Glomerular endothelial cell (primary cell): ENCODE measurements at places on chromosomes 2 and 18. TPM values are rescaled to one million over a fixed set of nuclear protein-coding genes. Genes with fewer than 3 reads are reported as not detected.
A peak's percentile ranks its signal among the peaks of the same experiment; 100 is the strongest.

MAL gene
- total RNA-seq: 3.1 TPM in 1 of 2 replicates, not detected in the other

DNA sequence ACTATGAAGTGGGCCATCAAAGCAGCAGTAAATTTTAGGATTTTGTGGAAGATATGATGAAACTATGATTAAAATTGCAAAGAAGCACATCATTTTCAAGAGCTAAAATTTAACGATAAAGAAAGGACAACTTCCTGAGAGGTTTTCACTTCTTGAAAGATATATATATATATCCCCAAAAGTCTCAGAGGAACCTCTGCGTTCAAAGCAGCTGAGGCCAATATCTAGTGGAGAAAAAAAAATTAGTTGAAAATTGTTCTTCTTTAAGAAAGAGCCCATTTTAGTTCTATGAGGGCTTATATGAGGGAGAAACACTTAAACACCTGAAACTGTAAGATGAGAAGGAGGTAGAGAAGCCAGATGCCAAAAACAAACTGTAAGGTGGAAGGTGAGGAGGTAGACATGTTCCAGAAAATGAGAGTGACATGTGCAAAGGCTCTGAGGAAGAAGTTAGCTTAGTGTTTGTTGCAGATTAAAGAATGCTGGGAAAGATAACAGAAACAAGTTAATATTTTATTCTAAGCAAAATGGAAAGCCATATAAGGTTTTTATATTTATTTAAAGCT lies 72.9 kb upstream of the VRK2 start:
- DNase-seq: no peak

YES1 gene
- total RNA-seq: 175 and 180 TPM in 2 replicates

- DNase-seq: no peak
Measured at GRCh38 chr18:44945888-44946401, 265.3 kb downstream of the SETBP1 start.

GRCh38 chr2:195945056-195945455 lies 123.6 kb downstream of the DNAH7 start:
- no peak for DNase-seq

DNA sequence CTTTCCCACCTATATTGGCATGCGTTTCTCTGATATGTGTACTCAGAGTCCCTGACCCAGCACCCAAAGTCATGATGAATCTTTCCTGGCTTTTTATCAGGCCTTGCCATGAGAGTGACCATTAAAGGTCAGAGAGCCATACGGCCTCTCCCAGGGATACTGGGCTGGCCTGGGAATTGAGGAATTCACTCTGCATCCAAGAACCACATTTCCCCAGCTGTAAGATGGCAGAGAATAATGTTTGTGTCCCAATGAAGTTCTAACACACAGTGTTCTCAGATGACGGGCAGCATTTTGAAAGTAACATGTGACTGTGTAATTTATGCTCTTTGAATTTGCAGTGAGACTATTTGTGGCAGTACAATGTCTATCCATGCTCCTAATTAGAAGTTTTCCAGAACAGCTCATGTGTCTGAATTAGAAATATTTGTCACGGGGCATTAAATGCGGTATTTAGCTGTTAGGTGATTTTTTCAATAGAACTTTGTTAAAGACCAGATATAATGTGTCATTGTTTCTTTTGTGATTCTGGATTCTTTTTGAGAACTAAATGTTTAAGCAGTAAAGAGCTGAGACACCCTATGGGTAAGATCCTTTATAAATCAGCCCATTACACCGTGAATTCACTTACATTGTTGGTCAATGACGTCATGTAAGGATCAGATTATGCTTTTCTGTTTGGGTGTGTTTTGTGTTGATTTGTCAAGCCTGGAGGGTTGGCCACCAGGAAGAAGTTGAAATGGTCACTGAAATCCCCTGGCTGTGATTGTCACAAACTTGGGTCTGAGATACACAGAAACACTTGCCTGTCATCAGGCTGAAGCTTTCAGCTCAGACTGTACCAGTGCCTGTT lies 7.3 kb upstream of the SLC3A1 start:
- no peak for DNase-seq

DNA sequence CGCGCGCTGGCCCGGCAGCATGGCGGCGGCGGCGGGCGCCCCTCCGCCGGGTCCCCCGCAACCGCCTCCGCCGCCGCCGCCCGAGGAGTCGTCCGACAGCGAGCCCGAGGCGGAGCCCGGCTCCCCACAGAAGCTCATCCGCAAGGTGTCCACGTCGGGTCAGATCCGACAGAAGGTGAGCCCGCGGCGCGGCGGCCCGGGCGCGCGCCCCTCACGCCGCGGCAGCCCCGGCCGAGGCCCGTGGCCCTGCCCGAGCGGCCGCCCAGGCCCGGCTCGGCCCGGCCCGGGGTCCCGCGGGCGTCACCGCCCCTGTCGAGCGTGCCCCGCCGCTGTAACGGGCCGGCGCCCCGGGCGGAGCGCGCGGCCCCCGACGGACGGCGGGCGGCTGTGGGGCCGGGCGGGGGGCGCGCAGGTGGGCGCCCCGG lies 218 bp downstream of the DGKD start:
- DNase-seq: no peak

DNA sequence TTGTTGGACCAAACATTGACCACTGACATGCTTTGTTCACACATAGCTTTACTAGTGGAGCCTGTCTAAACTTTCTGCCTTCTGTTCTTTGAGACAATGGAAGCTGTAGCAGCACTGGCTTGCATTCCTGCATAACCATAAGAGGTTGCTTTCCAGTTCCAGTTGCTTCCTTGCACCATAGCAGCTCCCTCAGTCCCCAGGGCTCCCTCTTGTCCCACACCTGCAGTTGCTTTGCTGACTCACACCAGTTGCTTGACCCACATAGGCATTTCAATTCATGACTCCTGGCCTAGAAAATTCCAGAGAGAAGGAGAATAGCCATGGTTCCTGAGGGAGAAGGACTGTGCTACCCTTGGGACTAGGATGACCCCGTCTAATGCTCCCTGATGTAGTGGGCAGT lies 20.9 kb downstream of the SGPP2 start:
- no peak for DNase-seq

KRCC1 gene
- total RNA-seq: 13.8 and 16.4 TPM in 2 replicates

DNA sequence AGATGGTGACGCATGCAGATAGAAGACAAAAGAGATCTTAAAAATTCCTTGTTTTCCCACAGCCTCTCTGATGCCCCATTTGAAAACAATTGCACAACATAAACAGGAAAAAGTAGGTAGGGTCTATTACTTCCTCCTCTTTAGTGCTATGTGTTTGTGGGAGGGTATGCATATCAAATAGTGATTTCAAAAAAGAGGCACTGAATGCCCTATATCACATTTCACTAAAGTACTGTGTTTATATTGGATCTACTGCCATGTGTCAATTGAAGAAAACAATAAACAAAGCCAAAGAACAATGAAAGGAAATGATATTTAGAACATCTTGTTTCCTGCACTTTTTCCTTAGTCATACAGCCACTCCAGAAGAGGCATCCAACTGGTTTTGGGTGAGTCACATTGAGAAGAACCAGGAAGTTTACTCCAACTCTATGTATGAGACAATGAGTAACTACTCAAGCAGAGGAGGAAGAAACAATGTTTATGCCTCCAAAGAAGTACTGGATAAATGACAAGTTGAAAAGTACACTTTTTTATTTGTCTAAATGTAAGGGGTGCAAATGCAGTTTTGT lies 583.6 kb downstream of the FBXO15 start:
- DNase-seq: peak; percentile 78

DNA sequence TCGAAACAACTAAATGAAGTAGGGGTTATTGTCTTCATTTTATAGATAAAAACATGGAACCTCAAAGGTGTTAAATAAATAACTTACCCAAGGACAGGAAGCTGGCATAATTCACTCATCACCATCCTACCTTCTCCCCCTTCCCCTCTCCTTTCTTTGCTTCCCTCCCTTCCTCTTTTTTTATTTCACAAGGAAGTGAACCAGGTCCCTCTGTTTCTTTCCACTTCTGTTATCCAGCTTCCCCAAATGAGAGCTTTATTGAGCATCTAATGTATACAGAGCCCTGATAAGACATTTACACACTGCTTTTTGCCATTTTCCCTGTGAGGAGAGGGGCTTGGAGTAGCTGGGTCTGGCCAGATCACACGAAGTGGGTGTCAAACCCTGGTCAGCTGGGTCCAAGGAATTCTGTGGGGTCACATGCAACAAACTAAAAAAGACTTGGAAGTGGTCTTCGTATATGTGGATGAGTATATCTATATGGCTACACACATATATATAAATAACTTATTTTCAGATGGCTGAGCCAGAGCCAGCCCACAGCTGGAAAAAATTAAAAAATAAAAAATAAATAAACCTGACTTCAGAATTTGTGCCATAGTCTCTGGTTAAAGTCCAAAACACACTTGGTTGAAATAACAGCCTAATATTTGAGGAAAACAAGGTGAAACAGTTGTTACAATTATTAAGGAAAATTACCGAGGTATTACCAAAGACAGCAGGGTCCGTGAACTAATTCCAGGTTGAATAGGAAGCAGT lies 49.3 kb upstream of the FOSL2 start:
- DNase-seq: no peak

PAX8 gene
- 21.9 and 30.2 TPM in 2 replicates for total RNA-seq

DSC1 gene
- total RNA-seq: not detected in 2 replicates

GRCh38 chr18:3593381-3593903 lies 143.5 kb downstream of the TGIF1 start:
- peak; percentile 80 for DNase-seq

DNA sequence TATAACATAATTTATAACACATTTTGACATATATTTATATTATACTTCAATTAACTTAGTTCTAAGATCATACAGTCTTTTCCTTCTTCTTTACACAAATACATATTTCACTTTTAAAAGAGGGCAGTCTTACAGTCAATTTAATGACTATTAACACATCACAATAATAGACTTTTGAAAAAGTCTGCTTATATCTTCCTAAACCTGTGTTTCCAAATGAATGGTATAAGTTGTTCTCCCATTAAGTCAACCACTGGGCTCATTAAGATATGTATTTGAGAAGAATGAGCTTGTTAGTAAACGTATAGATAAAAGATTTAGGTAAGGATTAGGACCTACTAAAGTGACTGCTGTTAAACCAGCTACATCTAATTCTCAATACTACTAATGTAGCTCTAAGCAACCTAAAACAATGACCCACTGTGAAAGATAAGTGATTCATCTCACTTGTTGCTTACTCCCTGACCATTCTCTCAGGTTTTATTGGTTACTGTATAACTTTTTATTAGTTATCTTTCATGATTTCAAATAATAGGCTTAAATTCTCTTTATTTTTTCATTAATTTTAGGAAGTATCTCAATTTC lies 27.0 kb downstream of the SLC40A1 start:
- DNase-seq: no peak

GRCh38 chr2:196915507-196916189 lies 10.9 kb downstream of the PGAP1 start:
- DNase-seq: no peak

GRCh38 chr2:20578895-20579825 lies 71.7 kb downstream of the HS1BP3 start:
- DNase-seq: peak; percentile 93

SLC4A3 gene
- 2.0 TPM in 2 replicates for total RNA-seq

GRCh38 chr18:44895176-44895798 lies 214.6 kb downstream of the SETBP1 start:
- no peak for DNase-seq

CCDC141 gene
- 0.06 TPM in 1 of 2 replicates, not detected in the other for total RNA-seq
